ENCODE measurements at places on chromosomes 12 and 14.

GRCh38 chr12:126949558-126949957 is 1317.4 kb upstream of the TMEM132C start:
- no peak for DNase-seq

DNA sequence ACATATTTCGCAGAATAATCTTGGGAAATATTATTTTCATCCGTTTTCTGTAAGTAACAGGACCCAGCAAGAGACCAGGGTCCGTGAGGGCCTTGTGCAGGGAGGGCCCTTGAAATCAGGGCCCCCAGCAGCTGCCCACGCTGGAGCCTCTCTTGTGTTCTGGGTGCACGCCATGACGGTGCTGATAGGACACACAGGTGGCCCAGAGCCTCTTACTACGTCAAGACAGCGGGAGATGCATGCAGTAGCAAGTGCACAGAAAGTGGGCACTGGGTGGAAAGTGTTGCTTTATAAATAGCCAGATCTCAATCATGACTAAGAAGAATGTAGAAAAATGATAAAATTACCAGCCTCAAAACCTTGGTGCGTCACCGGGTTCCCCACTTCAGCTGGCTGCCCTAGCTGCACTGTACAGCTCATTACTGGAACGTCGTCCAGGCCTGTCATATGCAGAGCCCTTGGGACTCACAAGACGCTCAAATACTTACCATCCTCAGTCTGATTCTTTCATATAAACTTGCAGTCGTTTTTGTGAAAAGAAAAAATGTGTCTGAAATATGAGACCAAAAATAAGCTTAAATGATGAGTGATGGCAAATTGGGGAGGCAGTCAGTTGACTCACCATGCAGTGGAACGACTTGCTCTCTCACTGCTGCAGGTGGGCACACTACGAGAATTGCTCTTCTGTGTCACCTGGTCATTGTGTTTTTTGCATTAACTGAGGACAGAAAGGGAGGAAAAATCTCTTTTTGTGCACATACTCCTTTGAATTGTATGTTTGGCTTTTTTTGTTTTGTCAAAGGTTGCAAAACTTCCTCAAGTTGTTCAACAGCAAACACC is 68.2 kb downstream of the DDX51 start:
- DNase-seq: no peak

GRCh38 chr12:132642846-132643835 is 24.6 kb downstream of the P2RX2 start:
- DNase-seq: no peak

GRCh38 chr14:94890785-94891184 is 120.9 kb upstream of the GSC start:
- DNase-seq: no peak

- DNase-seq: no peak
Observed at GRCh38 chr14:92589213-92589852, 75.8 kb downstream of the RIN3 start.

DNA sequence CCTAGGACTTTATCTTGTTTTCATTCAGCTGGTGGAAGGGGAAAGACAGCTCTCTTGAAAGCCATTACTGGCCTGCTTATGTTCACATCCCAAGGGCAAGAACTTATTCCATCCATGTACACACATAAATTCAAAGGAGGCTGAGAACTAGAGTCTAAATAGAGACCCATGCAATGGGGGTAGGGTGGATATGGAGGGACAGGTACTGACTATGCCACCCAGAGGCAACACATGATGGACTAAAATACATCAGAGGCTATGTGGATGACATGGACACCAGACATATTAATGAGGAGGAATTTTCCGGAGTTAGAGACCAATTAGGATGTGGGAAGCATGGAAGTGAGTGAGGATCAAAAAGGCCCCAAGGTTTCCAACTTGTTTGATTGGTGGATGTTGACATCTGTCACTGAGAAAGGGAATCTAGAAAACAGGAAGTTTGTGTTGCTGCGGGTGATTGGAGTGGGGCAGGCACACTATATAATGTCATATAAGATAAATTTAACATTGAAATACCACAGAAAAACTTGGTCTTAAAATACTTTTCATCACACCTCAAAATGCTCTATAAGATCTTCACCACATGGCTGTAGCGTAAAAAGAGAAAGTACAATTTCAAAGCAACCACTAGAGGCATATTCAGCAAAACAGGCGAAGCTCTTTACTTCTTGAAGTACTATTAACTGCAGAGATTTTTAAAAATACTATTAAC is 130.4 kb downstream of the GRIP1 start:
- no peak for DNase-seq

- no peak for DNase-seq
Observed at GRCh38 chr12:123058481-123058880, 78.0 kb downstream of the ARL6IP4 start.

DNA sequence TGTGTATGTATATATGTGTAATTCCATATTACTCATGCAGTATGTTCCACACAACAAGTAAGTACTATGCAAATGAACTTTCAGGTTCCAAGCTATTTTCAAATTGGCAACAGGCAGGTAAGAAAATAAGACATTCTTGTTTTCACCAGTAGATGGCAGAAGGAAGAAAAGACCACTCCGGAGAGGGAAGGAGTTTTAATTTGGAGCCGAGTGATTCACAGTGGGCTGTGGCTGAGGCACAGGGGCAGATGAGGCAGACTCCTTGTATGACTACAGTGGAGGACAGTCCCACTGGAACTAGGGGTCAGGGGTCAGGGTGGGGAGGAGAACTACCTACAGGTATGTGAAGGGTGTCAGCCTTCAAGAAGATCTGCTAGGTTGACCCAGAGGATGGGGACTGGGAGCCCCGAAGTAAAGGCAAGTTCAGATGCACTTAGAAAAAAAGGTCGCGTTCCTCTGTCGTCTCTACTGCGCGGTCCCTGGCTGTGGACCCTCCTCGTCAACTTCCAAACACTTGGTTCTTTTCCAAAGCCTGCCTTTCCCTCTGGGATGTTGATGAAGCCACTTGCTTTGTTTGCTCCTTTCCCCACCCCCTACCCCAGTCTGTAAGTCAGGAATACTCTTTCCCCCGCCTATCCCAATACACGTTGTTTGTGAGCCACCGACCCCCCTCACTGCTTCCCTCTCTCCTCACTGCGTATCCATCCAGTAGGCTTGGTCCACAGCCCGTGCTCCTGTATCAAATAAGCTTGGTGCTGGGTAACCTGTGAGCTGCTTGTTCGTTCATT is 24.1 kb downstream of the DDX47 start:
- DNase-seq: peak; percentile 55

- no peak for DNase-seq
Observed at GRCh38 chr12:79267580-79267979, 403.0 kb downstream of the SYT1 start.

DNA sequence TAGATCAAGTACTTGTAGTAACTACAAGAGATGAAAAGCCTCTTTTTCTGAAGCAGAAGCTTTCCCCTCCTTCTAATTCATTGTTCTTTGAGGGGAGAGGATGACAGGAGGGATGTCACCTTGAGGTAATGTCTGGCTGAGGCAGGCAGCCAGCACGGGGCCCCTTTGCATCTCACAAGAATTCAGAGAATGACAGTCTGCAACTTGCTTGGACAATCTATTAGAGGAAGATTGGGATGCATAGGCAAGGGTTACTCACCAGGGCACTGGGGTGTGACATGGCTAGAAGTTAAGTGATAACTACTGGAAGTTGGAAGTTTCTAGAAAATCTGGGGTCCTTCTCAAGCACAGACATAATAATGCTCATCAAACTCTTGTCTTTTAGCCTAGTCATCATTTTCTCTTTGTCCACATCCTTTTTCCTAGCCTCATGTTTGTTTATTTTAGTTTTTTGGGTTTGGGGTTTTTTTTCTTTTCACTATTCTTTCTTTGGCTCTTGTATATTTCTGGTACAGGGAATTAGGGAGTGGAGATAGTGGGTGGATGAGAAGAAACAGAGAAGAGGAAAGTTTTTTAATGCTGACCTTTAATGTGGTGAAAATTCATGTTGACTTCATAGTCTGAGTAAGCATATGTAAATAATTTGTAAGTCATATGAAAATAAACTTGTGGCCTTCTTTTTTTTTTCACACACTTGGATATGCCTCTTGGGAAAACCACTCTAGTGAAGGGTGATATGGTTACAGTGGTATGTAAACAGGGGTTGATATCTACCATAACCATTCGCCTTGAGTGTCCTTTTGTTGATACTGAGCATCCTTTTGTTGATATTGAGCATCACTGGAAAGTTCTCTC is 55.1 kb downstream of the TTLL5 start:
- no peak for DNase-seq

GRCh38 chr14:42629553-42629952 is 1022.9 kb downstream of the LRFN5 start:
- no peak for DNase-seq

Measured in stimulated activated CD4-positive, alpha-beta T cell treated with anti-CD3 and anti-CD28 coated beads, Interleukin-2, amount 100 ng/mL, for 24 hours (primary cell).